AG04449 (cell line): ENCODE measurements at places on chromosomes 12 and 14.

DNA sequence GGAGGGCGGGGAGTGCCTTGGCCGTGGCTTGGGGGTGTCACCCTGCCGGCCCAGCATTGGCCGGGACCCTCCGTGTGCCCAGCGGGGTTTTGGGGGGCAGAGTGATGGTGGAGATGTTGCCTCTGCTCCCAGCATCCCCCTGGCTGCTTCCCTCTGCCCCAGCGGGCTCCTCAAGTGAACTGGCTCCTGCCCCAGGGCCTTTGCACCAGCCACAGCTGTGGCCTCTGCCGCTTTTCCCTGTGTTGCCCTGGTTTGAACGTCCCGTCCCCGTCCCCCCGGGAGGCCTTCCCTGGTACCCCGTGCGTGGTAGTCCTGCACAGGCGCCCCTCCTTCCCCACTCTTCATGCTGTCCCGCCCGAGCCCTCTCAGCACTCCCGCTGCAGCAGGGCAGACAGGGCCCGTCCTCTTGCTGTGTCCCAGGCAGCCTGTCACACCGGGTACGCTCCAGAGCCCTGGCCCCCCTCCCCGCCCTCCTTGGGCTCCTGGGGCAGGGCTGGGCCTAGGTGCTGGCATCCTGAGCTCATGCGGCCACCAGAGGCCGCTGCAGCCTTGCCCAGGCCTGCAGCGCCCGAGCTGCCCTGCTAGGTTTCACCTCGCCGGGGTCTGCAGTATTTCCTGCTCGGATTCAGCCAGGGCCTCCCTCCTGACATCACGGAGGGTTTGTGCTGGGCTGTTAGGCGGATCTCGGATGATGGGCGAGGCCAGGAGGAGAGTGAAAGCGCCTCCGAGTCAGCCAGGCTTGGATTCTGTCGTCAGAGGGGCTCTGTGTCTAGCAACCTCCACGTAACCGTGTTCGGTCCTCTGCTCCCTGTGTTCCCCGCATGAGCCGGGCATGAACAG is 9.5 kb downstream of the NOC4L start:
- DNase-seq, result peak; percentile 3

DNA sequence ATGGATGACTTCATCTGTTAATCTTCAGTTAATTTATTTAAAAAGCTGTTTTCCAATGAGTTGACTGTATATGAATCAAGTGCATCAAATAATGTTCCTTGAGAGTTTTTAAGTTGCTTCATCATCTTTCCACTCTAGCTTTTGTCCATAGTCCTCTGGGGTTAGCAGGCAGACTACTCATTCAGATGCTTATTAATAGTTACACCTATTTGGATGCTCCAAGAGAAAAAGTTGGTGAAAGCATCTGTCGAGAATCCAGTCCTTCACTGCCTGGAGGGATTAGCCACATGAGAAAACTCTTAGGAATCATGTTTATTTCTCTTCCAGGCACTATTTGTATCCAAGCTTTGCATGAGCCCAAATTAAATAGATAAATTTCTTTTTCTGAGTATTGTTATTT is 70.2 kb downstream of the DACT1 start:
- DNase-seq, result no peak

DNA sequence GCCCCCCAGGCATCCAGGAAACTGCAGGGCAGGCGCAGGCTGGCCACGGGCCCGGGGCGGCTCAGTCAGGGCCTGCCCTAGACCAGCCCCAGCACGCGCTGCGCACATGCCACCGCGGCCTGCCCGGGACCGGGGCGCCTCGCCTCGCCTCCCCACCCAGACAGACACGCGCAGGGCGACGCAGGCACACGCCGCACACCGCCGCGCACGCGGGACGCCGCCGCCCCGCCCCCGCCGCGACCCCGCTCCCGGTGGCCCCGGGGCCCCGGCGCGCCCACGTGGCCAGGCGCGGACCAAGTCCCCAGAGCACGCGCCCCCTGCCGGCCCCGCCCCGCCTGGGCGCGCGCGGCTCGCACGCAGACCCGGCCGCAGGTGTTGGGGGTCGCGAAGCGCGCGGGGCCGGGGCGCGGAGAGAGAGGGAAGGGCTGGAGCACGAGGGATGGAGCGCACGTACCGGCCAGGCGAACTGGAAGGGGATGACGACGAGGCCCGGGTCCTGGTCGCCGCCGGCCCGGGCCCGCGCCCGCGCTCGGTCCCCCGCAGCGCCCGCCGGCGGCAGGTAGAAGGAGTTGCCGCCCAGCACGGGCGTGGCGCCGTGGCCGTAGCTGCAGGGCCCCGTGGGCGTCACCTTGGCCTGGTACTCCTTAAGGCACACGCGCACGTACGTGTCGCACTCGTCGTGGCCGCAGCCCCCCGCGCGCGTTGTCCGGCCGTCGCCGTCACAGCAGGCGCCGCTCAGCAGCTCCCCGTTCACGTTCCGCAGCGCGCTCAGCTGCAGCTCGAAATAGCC is 1.1 kb downstream of the JAG2 start:
- no peak for DNase-seq

GRCh38 chr12:51190820-51191219 is 17.9 kb upstream of the TFCP2 start:
- no peak for DNase-seq

DNA sequence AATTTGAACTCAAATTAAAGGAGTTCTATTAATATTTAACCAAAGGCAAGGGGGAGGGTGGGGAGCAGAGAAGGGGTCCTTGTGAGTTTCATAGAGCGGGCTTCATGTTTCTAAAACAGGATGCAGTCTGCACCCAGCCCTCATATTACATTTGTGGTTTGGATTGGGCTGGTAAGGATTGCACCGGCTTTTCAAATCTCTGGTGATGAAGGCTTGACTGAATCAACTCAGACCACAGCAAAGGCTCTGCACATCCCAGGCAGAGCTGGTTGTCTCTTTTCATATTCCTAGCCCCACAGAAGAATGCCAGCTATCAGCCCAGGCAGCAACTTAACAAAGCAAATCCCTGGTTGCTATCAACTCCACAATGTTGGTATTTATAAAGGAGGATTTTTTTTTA is 1221.4 kb downstream of the VRK1 start:
- DNase-seq, result no peak

DNA sequence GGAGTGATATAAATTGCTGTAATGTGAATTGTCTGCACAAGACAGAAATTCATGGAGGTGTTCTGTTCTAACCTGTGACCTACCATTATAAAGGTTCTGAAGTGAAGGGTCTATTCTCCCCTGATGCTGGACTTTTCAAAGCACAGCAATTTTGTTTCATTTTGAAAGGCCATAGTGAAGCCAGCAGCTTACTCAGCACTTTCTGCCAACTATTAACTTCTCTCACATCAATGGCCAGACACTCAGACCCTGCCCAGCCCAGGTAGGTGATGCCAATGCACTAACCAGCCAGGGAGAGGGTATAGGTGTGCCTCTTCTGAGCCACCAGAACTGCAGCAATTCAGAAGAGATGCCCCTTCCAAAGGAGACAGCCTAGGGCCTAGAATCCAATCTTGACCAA is 43.9 kb downstream of the SLC15A4 start:
- no peak for DNase-seq

DNA sequence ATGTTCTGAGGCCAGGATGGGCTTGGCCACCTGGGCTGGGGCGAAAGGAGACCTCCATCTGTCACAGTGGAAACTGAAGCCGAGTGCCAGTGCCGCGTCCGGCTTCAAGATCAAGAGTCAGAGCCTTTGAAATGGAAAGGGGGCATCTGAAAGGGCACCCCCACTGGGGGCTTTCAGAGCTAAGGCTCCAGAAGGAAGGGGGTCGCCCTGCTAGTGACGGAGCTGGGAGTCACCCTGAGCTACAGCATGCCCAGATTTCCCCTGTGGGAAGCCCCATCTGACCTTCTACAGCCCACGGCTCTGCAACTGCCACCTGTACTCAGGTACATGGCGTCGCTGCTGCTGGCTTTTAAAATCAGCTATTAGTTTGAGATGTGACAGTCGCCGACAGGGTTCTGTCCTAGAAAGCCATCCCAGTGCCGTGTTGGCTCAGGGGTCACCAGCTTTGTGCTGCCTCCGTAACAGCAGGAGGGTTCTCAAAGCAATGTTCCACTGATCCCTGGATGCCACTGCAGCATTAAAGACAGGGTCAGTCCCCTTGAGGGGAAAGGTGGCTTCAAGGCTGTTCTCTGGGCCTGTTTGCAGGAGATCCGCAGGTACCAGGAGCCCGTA is 31.5 kb downstream of the CCNK start:
- DNase-seq, result no peak

DNA sequence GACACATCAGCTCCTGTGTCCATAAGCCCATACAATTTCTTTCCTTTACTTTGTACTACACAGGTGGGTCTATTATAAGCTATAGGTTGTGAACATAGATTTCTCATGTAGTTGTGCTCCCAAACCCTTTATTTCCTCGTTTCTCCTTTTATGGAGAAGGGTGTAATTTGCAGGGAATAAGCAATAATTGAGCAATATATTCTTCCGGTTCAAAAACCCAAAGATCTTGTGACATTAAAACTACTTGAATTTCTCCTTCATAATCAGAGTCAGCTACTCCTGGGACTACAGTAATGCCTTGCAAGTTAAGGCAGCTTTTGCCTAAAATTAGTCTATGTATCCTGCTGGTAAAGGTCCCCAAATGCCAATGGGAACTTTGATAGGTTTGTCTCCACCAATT is 19.1 kb upstream of the MAPKAPK5 start:
- DNase-seq, result no peak

GRCh38 chr14:90871605-90872233 is 55.5 kb upstream of the TTC7B start:
- DNase-seq, result no peak

DNA sequence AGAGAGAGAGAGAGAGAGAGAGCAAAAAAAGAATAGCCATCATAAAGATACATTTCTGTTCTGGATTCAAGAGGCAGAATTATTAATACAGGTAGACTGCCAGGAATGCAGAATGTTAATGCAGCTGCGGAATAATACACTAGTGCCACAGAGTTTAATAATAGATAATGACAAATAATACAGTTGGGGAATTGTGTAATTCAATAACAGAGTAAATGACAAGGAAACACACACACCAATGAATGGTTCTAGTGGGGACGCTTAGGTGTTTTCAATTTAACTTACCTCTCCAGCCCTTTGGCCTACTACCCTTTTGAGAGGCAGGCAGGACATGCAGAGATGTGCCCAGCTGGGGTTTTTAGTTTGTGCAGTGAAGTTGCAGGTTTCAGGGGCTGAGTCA is 313.9 kb downstream of the NRXN3 start:
- no peak for DNase-seq
